Ammon's horn (tissue), 1 donor: ENCODE measurements at places on chromosomes 11 and 22.

- DNase-seq = no peak
Measured at GRCh38 chr11:17161515-17161914, 46.3 kb downstream of the PIK3C2A start.

- no peak for DNase-seq
Measured at GRCh38 chr11:128575961-128576350, 11.4 kb downstream of the ETS1 start.

DNA sequence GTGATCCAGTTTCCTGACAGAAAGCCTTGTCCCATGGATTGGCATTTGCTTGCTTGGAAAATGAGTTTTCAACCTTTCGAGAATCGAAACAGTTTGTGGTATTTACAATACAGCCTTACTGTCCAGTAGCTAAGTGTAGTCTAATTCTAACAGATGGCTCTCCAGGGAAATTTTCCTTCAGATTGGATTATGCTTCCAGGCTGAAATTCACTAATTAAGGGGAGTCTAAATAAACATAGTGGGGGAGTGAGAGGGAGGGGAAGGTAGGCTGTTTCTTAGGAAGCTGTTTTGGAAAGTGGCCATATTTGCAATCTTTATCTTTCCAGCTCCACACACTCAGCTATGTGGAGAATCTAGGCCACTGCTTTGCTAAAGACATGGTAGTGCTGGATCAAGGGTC lies 81.3 kb downstream of the SYT9 start:
- DNase-seq = no peak

DNA sequence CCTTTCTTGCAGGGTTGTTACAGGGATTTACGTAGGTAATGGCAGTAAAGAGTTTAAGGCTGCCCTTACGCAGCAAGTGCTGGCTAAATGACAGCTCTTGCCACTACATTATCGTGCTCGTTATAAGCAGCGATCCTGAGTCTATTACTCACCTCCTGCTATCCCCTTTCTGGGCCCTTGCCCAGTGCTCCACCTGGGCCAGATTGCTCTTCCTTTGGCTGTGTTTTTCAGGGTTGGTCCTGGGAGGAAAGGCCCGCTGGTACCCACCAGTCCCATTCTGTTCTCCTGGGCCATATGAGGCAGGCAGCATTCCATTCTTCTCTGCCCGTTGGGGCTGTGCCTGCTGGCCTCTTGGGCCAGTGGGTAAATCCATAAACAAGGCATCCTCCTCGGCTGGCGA lies 87.5 kb downstream of the C11orf58 start:
- DNase-seq = no peak

DNA sequence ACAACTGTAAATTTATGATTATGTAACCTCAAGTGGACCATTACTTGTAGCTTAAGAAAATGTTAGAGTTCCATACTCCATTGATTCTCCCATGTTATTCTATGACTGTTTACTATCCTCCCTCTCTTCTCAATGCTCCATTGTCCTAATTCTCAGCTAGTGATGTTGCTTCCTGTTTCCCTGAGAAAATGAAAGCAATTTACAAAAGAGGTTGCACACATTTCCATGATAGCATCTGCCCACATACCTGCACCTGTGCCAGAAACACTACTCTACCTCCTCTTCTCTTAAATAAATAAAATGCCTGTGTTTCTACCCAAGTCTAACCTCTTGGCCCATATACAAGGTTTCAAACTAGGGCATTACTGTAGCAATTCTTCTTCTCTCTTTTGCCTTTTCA lies 1620.9 kb downstream of the FAM181B start:
- no peak for DNase-seq

- no peak for DNase-seq
Measured at GRCh38 chr22:29336751-29337490, 21.4 kb upstream of the RASL10A start.

- DNase-seq = no peak
Measured at GRCh38 chr11:72863916-72864315, 49.7 kb downstream of the ATG16L2 start.

- peak; percentile 32 for DNase-seq
Measured at GRCh38 chr11:21511835-21512440, 680.9 kb upstream of the ANO5 start.

GRCh38 chr11:117827521-117828511 lies 3.3 kb upstream of the FXYD2 start:
- DNase-seq = no peak

GRCh38 chr11:71164186-71164585 lies 88.2 kb downstream of the SHANK2 start:
- DNase-seq = no peak

DNA sequence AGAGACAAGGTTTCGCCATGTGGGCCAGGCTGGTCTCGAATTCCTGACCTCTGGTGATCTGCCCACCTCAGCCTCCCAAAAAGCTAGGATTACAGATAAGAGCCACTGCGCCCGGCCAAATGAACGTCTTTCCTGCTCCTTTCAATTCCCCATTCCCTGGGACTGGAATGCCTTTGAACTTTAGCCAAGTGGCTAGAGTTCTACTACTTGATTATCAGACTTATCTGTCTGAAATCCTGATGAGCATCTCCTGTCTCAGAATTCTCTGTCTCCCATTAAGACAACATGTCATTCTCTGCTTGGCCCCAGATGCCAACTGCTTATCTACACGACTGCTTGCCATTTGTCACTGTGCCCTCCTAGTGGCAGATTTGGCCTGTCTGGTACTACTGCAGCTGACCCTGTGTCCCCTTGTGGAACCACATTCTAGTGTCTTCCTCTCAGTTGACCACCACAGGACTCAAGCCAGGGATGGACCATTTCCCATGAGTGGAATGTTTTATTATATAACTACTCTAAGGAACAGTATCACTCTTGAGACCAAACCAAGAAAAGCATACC lies 33.1 kb upstream of the IPO7 start:
- DNase-seq = no peak

DNA sequence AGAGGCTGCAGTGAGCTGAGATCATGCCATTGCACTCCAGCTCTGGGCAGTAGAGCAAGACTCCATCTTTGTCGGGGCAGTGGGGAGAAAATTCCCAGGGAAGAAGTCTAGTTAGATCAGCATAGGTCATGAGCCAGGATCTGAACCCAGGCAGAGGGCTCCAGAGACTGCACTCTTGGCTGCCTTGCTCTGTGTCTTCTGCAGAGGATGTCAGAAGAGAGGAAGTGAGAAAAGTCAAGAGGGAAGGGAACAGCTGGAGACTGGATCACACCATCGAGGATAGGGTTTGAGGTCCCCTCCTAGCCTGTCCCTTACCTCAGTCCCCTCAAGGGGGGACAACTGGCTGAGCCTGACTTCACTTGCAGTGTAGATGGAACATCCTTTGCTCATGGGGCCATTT lies 5.8 kb downstream of the MYOD1 start:
- DNase-seq = no peak

DNA sequence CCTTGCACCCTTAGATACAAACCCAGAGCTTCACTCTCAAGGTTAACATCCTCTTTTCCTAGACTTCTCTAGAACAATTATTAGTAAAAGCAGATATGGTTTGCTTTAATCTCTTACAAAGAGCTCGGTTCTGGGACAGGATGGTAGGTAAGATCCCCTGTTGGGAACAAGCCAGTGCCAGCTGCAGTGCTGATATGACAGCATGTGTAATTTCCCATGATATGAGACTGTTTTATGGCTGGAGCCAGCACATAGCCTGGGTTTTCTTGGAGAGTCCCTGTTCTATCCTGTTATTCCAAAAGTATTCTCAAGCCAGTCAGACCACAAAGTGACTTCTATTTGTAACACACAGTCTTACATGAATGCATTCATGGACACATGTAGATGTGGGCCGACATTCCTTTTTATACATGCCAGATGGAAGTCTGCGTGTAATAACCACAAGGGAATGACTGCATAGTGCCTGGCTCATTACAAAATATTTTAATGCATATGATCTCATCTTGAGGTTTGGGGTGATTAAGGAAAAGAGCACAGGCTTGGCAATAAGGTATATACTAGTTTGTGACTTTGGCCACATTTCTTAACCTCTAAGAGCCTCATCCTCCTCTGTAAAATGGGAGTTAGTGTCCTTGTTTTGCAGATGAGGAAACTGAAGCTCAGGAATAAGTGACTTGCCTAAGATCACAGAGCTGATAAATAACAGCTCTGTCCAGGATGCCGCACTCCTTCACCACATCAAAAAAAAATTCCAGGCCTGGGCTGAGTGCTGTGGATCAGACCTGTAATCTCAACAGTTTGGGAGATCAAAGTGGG lies 21.8 kb downstream of the CLMP start:
- DNase-seq = no peak

GRCh38 chr11:126949066-126949891 lies 51.3 kb downstream of the KIRREL3 start:
- DNase-seq = peak; percentile 69

DNA sequence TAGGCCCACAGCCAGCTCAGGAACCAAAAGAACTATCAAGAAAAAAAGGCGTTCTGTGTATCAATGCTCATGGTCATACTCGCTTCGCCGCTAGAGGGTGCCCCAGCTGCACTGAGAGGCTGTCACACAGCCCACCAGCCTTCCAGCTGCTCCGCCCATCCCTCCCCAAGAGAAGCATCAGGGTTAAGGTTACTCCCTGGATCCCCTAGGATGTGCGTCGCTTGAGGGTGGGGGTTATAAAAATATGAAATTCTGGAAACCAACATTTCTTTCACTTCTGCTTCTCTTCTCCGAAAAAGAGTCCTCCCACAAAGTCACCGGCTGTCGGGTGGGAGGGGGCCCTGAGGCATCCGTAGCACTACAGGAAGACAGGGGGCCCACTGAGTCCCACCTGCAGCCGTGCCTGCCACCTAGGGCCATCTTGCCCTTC lies 1.7 kb downstream of the CBX6 start:
- DNase-seq = peak; percentile 88

DNA sequence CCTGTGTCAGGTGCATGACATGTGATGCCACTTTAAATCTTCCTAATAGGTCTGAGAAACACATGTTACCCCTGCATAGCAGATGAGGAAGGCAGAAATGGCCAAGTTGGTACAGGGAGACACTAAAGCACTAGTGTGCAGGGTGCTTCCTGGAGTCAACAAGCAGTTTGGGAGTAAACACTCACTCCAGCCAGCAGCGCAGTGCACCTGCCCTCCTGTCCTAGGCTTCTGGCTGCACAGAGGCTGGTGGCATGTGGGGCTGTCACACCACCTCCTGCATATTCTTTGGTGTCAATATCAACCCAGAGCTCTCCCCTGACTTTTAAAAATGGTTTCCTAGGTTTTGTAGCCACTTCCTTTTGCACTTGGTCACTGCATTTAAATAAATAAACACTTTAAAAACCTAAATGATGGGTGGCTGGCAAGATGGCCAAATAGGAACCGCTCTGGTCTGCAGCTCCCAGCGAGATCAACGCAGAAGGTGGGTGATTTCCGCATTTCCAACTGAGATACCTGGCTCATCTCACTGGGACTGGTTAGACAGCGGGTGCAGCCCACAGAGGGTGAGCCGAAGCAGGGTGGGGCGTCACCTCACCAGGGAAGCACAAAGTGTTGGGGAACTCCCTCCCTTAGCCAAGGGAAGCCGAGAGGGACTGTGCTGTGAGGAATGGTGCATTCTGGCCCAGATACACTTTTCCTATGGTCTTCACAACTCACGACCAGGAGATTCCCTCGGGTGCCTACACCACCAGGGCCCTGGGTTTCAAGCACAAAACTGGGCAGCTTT lies 33.5 kb downstream of the GAB4 start:
- DNase-seq = no peak

DNA sequence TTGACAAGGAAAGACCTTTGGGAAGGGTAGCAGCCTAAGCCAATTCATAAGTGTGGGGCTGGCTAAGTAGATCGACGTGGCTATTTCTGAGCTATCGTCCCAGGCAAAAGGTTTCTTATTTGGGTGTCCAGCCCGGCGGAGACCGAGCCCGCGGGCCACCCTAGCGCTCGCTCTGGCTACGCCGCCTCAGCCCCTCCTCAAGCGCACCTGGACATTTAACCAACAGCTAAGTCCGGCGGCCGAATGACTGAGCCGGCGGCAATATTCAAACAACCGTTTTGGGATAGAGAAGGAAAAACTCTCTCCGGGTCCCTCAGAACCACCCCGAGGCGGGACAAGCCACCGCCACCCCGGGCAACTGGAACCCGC lies 457 bp downstream of the RNF141 start:
- peak; percentile 20 for DNase-seq

- no peak for DNase-seq
Measured at GRCh38 chr11:130817330-130817944, 98.8 kb downstream of the SNX19 start.

GRCh38 chr11:70695086-70695960 lies 297.0 kb downstream of the CTTN start:
- no peak for DNase-seq

GRCh38 chr22:25048659-25049647 lies 96.4 kb downstream of the KIAA1671 start:
- DNase-seq = peak; percentile 80

DNA sequence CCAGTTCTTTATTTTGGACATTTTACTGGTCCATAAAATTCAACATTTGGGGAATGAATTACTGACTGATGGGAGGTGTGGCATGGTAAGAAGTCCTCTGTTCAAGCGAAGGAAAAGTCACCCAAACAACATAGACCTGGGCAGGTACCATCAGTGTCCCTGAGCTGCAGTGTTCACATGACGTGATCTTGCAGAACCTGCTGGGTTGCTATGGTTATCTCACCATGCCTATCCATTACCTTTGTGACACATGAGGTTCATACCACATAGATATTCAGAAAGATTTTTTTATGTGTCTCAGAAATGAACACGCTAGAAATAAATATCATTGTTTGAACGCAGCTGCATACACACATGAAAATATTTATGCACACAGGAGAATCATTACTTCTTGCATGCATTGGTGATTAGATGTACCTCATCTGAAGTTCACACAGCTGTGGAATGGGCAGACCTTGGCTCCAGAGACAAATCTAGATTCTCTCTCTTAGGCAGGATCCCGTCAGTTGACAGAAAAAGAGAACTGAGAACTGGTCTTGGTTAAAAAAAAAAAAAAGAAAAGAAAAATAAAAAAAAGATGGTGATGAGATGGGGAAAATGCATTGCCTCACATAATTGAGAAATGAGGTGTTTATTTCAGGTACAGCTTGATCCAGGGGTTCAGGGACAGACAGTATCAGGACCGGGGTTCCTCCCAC lies 21.4 kb upstream of the RCN1 start:
- DNase-seq = no peak

- DNase-seq = no peak
Measured at GRCh38 chr22:33028234-33028633, 29.9 kb downstream of the SYN3 start.

- no peak for DNase-seq
Measured at GRCh38 chr11:92329646-92330045, 105.0 kb downstream of the FAT3 start.

- DNase-seq = no peak
Measured at GRCh38 chr11:80849253-80849652, 1408.4 kb upstream of the TENM4 start.

GRCh38 chr11:65152122-65152521 lies 17.8 kb upstream of the SYVN1 start:
- DNase-seq = no peak

DNA sequence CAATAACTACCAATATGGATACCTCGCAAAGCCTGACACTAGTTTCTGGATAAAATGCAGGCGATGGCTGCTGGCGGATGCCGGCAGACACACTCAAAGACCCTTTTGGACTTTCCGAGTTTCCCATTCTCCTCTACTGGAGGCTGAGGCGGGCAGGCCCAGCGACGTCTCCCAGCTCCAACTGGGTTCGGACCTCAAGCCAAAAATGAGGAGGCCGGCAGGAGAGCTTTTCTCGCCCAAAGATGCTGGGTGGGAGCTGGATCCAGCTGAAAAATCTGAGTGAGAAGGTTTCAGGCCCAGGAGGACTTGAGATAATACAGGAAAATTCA lies 428 bp upstream of the FEZ1 start:
- no peak for DNase-seq
